Uterus (tissue), 4 donors: ENCODE measurements at places on chromosomes 7 and 10. TPM values are rescaled to one million over a fixed set of nuclear protein-coding genes. Genes with fewer than 3 reads are reported as not detected.

GRCh38 chr10:5252177-5253037, 55.8 kb downstream of the AKR1C4 start:
- H3K27me3 ChIP-seq, result no peaks in the 10 kb centered on the region
- DNase-seq, result no peak
- no peak overlapping the region for H3K27ac ChIP-seq
- no peak overlapping the region for H3K4me3 ChIP-seq
- no peaks in the 10 kb centered on the region for H3K4me1 ChIP-seq

DDIT4 gene
- total RNA-seq, result 118 TPM

LRRD1 gene
- total RNA-seq, result 0.73 TPM

AOAH gene
- total RNA-seq, result 5.5 TPM
